Neuronal stem cell (in vitro differentiated cells): ENCODE measurements at places on chromosomes 5 and 9.

DNA sequence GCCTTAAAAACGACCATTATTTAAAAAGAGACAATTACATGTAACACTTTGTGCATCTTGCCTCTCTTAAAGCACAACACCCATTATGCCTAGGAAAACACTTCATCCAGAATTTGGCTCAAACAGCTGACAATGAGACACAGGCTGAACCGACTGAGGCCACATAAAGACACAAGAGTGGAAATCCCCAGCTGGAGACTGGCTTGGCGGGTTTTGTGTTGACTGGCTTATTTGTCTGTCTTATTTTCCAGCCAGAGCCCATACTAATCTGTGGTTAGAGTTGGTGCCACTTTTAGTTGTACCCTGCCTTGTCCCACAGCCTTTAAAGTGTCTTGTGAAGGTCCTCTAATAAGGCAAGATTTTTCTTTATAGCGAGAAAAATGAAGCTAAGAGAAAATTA, 21.2 kb downstream of the TRIM14 start:
- no peak for DNase-seq

- DNase-seq = no peak
Observed at GRCh38 chr5:90424245-90424644, 14.7 kb upstream of the CETN3 start.

DNA sequence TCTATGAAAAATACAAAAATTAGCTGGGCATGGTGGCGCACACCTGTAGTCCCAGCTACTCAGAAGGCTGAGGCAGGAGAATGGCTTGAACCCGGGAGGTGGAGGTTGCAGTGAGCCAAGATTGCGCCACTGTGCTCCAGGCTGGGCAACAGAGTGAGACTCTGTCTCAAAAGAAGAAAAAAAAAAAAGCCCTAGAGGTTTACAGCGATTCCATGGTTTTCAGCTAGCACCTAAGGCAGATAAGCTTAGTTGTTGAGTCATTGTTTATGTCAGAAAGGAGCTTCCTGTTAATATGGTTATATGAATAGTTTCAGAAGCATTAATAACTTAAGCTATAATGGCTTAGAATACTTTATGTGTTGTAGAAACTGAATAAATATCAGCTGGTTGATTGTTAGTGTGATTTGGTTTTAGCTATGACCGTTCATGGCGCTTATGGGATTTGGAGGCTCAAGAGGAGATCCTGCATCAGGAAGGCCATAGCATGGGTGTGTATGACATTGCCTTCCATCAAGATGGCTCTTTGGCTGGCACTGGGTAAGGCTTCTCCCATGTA, 13.0 kb downstream of the RNF183 start:
- DNase-seq = no peak

GRCh38 chr5:180494510-180495181, 467 bp downstream of the CNOT6 start:
- peak; percentile 39 for DNase-seq

- DNase-seq = no peak
Observed at GRCh38 chr9:2178034-2178734, 163.0 kb downstream of the SMARCA2 start.

GRCh38 chr9:97293207-97293721, 14.2 kb upstream of the CCDC180 start:
- no peak for DNase-seq

GRCh38 chr9:5671711-5672353, 42.9 kb downstream of the RIC1 start:
- no peak for DNase-seq

GRCh38 chr5:61371474-61371873, 39.4 kb downstream of the ZSWIM6 start:
- DNase-seq = no peak

DNA sequence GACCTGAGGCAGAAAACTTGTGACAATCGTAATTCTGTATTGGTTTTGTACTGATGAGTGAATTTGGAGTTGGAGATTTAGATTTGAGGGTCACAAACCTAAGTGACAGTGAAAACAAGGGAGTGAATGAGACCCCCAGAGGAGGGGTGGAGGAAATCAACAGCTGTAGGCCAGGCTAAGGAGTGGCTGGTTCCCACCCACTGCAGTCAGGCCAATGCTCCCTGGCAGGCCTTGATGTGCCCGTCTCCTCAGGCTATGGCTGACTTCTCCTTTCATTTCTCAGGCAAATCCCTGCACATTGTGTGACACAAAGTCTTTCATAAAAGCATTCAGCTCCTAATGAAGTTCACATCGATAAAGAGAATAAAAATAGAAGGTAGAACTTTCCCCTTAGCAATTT, 557.6 kb downstream of the CETN3 start:
- DNase-seq = no peak

DNA sequence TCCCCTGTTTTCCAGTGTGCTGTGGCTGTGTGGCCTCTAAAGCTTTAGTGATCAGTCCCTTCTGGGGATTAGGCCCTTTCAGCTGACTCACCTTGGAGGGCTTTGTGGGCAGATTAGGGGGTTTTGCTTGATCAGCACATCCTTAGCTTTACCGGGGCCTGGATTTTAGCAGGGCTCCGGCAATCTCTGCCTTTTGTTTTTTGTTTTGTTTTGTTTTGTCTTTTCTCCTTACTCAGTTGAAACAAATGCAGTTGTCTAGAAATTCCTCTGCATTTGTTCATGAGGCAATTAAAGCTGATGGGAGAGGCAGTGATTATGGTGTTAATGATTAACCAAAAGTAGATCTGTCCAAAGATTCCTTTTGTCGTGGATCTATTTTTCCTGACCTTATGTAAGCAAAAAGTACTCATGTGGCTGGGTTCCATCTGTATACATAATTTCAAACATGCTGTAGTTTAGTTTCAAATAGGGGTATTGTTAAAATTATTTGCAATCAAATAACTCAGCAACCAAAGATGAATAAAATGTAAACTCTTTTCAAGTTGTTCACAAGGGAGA, 5.2 kb upstream of the TDRD7 start:
- DNase-seq = peak; percentile 60

DNA sequence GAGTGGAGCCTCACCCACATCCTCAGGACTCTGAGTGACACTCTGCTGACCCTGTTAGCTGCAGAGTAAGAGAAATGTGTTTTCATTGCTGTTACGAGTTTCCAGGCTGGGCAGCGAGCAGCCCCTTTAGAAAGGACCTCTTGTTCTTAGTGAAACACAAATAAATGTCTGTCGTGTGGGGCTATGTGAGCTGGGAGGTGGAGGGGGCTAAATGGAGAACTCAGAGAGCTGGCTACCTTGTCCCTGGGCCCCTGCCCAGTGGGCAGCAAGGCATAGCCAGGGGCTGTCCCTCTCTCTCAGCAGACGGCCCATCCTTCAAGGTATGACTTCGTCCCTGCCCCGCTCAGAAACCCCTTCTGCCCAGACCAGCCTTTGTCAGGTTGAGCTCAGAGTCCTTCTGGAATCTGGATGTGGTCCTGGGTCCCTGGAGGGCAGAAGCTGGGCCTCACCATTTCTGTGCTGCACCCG, 10.2 kb downstream of the DCANP1 start:
- DNase-seq = no peak

- no peak for DNase-seq
Observed at GRCh38 chr9:100774962-100775361, 197.1 kb downstream of the CAVIN4 start.

DNA sequence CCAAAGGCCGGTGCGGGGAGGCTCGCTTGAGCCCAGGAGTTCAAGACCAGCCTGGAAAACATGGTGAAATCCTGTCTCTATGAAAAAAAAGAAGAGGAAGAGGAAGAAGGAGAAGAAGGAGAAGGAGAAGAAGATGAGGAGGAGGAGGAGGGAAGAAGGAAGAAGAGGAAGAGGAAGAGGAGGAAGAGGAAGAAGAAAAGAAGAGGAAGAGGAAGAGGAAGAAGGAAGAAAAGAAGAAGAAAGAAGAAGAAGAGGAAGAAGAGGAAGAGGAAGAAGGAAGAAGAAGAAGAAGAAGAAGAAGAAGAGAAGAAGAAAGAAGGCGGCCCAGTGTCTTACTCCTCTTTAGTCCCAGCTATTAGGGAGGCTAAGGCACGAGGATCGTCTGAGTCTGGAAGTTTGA, 44.8 kb upstream of the XPA start:
- DNase-seq = no peak

DNA sequence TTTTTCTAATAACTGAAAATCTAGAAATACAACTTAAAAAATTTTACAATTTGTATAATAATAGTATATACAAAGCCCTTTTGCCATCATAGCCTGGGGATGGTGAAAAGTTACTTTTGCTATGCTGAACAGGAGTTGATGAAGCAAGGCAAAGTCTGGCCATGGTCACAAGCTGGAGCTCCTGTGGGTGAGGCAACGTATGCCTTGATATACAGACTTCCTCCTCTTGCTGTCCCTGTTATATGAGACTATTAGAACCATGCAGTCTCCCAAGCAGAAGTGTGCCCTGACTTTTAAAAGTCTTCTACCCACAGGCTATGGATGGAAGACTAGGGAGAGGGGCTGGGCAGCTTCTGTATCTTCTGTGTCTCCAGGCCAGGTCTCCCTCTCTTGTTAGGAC, 15.7 kb downstream of the FAM151B start:
- no peak for DNase-seq

GRCh38 chr5:30894811-30895210, 298.7 kb upstream of the CDH6 start:
- DNase-seq = no peak

DNA sequence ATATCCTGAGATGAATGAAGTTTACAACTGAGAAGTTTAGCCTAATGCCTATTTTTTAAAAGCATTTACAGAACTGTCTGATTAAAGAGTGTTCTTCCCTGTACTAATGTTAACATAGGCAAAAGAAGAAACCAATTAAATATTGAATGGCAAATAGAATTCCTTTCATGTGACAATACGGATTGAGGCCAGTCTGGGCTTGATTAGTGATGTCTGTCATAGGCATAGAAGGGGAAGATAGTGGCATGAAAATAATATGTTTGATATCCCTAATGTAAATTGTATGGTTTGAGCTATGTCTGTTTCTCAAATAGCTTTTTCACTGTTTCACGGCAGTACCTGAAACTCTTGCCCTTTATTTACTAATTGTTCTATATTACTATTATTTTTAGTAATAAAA, 443.1 kb upstream of the CLINT1 start:
- DNase-seq = no peak

- DNase-seq = no peak
Observed at GRCh38 chr9:132207839-132208615, 46.2 kb downstream of the NTNG2 start.

- no peak for DNase-seq
Observed at GRCh38 chr5:147853372-147853987, 22.0 kb upstream of the SPINK1 start.

DNA sequence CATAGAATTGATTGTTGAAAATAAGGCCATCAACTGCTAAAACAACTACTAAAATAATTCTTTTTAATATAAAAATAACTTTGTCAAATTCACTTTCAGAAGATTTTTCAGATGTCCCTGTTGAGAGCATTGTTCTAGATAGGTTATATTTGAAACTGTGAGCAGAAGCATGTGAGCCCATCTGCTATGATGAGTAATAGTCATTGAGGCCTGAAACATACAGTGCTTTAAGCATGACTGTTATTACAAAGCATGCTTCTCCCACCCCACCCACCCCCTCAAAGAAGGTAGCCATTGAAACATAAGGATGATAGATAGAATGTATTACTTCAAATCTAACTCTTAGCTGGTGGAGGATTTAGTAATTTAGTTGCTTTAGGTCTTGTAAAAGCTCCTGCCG, 86.0 kb downstream of the UHRF2 start:
- DNase-seq = no peak

- DNase-seq = no peak
Observed at GRCh38 chr5:169686137-169686536, 49.1 kb downstream of the DOCK2 start.

- no peak for DNase-seq
Observed at GRCh38 chr9:69458176-69458575, 133.2 kb downstream of the ENTREP1 start.

GRCh38 chr9:134647359-134648080, 5.9 kb downstream of the COL5A1 start:
- no peak for DNase-seq

DNA sequence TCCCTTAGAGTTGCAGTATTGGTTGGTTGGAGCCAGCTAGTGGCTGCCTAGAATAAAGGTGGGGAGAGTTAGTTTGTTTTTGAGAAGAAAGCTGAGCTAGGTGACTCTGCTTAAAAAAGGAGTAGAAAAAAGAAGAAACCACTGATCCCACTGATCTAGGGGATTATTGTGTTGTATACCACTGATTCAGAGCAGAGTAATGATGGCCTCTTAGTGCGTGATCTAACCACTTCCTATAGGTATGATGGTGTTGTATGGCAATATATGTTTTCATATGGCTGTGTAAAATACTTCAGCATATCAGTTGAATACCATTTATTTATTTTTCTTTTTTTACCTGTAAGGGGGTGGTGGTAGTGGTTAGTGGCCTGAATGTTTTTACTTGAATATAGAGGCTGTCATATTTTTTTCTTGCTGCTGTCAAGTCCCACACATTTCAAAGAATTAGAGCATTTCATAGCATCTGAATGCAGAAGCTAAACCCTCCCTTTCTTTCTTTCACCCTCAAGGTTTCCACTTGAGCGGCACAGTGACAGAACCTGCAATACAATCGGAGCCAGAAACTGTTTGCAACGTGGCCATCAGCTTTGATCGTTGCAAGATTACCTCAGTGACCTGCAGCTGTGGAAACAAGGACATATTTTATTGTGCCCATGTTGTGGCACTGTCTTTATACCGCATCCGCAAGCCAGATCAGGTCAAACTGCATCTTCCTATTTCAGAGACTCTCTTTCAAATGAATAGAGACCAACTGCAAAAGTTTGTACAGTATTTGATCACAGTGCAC, 140.3 kb downstream of the ZSWIM6 start:
- no peak for DNase-seq

- DNase-seq = no peak
Observed at GRCh38 chr5:5533927-5534326, 111.5 kb downstream of the ICE1 start.

- no peak for DNase-seq
Observed at GRCh38 chr5:95621839-95622629, 2.1 kb downstream of the GPR150 start.

DNA sequence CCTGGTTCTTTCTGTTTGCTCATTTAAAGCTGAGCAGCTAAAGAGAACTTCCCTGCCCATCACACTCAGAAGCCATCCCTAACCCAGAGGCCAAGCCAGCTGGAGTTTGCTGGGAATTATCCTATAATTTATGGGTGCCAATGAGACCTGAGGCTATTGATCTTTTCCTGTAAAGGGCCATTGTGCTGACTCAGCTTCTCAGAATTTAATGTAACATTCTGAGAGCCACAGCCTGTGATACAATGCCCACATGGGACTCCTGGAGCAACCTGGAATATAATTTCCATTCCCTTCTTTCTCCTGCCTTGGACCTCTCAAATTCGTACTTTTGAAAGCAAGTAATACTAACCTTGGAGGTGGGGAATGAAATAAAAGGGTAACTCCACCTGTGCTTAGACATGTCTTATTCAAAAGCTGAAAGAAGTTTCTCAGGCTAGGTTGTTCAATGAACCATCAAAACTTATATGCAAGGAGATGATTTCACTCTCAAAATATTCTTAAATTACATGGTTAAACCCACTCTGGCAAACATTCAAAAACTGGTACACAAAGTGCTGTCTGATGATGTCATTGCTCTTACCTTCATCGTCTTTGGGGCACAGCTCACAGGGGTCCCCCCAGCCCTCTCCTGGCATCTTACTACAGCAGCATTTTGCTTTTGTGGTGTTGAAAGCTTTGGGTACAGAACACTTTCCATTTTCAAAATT, 206.7 kb downstream of the SLC12A2 start:
- DNase-seq = no peak
